Inflammatory macrophage treated with lipopolysaccharide for 4 hours (primary cell): ENCODE measurements at places on chromosomes 1 and 21.

GRCh38 chr1:104807590-104807989, 1057.9 kb downstream of the AMY1C start:
- no peak for DNase-seq

DNA sequence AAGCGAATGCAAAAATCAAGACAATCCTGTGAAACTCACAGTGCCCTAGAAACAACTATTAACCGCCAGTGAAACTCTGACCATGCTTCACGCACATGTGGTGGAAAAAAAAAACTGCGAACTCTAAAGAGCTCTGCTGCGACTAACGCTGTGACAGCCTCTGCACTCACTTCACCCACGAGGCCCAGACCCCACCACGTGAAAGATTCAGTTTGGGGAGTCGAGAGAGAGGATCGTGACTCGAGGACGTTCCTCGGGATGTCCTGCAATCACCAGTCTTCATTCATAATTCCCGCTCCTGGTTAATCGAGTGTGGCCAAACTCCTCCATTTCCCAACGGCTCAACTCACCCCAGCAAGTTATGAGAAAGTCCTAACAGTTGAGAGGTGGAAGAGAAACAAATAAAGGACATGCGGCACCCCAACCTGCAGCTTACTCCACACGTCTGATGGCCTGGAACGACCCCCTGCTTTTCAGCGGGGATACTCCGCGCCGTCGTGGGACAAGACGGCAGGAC, 1.1 kb downstream of the SERBP1 start:
- DNase-seq: peak; percentile 45

GRCh38 chr1:159869173-159869572, 6.7 kb upstream of the VSIG8 start:
- DNase-seq: no peak

DNA sequence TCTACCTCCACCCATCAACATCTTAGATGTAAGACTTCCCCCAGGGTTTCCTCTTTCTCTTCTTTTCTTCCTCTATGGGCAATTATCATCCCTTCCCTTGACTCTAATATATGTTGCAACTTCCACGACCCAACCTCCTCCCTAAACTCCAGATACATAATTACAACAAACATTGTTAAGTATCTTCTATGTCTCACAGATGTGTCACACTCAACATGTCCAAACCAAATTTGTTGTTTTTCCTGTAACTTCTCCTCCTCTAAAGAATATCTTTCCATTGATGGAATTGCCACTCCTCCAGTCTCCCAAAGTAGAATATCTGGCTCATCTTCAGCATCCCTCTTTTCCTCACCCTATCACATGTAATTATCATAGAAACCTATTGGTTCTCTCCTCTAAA, 314.2 kb downstream of the RWDD3 start:
- no peak for DNase-seq

DNA sequence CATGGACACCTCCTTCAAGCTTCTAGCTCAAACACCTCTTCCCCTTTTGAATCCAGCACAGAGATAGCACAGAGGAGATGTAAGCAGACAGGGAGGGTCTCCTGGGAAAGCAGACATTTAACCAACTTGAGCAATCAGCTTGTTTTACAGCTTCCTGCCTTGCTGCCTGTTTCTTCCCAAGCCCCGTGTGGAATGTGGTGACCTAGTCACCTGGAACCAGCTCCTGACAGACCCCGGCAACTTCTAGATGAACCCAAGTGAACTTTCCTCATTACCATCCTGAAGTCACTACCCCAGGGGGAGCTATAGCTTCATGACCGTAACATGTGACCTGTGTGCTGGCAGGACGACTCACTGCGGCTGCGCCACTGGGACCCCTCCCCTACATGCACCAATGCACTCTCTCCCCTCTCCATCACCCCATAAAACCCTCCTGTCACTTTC, 24.1 kb upstream of the TTF2 start:
- no peak for DNase-seq

DNA sequence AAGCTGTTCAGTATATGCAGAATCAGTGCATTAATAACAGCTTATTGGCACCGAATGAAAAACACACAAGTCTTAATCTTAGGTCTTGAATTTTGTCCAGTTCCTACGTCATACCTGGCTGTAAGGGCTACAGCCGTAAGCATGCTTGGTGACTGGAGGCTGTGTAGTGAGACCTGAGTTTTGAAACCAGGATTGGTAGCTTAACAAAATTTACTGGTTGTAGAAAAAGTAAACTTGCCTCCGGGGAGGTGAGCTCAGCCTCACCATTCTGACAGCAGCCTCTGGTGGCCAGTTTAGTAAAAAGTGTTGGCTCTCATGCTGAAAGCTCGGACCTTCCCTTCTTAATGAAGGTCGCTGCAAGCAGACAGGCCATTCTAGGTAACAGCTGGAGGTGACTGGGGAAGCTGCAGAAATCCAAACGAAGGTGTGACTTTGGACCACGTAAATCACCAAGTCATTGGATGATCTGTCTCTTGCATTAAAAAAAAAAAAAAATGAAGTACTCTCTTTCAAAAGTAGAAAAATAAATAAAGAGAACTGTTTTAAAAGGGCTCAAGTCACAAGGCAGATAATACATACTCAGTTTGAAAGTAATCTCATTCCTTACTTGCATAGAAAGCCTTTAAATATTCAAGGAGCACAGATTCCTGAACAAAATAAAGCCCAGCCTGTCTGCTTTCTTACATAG, 48.9 kb downstream of the HLCS start:
- no peak for DNase-seq

GRCh38 chr1:110240476-110241210, 30.5 kb downstream of the KCNC4 start:
- no peak for DNase-seq

DNA sequence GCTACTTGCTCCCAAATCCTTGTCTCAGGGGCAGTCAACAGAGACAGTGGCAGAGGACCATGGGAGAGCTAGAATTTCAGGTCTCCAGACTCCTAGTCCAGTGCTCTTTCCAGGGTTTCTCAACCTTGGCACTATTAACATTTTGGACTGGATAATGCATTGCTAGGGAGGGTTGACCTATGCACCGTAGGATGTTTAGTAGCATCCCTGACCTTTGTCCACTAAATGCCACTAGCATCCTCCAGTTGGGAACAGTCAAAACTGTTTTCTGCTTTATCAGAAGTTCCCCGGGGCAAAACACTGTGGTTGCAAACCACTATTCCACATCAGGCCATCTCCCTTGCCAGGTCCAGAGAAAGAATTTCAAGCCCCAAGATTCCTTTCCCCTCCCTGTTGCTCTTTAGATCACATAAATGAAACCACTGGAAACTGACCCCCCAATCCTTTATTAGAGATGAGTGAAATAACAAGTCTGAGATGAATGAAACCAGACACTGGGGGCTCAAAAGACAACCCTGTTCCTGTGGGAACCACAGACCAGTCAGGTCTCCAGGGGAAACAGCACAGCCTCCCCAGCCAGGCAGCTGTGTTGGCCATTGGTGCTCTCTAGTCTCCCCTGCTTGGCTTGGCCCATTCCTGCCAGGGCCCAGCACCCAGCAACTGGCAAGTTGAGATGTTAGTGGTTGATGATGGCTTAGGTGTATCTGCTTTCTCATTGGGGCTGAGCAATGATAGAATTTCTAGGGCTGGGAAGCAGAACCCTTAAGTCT, 3.8 kb upstream of the TCEA3 start:
- no peak for DNase-seq

DNA sequence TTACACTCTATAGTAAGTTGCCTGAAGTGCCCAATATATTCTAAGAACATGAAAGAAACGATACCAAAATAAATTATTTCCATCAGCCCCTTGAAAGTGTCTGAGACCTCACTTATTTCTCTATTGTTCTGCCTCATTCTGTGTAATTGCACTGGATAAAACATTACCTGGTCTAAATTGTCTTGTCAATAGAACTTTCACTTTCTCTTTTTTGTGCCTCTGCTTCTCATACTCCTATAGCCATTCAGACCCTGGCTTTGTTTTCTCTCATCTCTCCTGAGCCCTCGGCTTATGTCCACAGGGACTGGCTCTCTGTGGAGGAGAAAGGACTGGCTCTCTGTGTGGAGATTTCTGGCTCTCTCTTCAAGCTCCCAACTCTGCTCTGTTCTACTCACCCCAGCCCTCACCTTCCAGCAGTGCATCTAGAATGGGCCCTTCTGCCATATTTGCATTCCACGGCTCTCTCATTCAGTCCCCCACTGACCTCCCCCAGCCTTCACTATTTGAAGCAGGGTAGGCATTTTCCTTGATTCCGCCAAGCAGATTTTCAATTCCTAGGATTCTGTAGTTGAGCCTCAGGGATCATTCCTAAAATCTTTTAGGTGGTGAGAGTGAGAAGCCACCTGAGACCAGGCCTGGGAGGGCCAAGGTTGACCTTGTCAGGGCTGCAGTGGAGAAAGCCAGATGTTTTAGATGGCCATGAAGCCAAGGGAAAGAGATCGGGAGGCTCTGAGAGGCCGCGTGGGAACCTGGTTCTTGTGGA, 15.9 kb upstream of the GALNT2 start:
- DNase-seq: no peak
